ENCODE measurements at places on chromosomes 13 and 19.

GRCh38 chr19:10402441-10403038, 802 bp downstream of the CDC37 start:
- DNase-seq: no peak

DNA sequence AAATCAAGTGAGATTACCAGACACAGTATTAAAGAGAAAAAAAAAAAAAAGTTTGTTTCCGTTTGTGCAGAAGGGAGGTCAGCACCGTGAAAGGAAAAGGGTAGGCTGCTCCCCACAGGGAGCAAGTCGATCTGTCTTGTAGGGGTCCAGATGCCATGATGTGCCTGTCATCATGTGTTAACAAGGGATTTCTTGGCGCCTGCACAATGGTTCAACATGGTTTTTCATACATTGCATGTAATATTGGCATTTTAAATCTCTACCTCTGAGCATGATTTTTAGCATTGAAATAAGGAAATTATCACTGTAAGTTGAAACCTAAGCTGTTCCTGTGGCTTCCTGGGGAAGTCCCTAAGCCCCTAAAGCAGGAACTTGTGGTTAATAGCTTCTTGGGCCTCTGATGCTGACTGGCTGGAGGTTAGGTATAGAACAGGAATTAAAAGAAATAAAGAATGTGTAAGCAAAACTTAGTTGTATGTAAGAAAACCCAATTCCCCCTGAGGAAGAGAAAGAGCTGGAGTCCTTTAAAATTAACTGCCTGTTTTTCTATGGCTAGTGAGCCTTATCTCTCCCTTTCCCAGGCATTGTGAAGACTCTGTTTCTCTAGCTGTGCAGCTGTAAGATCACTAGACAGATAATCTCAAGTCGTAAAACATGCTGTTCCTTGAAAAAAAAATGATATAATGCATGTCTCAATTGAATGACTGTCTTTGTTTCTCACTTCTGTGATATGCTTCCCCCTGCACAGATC, 7.4 kb upstream of the FCGBP start:
- no peak for DNase-seq

- DNase-seq: no peak
These were observed 161.1 kb downstream of the SHISA2 start for GRCh38 chr13:25890671-25891212.

DNA sequence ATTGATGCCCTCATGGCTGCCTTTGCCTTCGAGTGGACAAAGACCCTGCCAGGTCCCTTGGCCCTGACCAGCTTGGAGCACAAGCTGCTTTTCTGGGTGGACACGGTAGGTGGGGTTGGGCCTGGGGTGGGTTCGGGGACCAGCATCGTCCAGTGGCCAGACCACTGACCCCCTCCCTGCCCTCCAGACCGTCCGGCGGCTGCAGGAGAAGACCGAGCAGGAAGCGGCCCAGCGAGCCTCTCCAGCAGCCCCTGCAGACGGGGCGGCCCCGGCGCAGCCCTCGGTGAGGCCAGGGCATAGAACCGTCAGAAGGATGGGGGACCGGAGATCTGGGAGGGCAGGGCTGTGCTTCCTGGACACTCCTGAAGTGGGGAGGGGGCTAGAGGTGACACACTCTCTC, 10.6 kb downstream of the CAMSAP3 start:
- DNase-seq: no peak

DNA sequence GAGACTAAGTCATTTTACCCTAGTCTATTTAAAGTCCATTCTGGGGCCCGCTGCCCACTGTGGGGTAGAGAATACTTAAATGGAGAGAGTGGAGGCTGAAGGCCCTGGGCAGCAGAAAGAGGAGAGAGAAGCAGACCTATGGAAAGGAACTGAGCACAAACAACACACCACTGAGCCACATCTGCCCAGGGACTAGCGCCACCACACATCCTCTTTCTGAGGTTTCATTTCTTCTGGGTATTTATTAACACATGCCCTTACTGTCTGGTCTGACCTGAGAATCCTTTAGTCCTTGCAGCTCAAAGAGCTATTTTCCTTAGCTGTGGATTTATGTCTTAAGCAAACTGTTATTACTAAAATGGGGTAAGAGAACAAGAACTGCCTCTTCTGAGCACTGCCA, 154.0 kb downstream of the NALCN start:
- no peak for DNase-seq

DNA sequence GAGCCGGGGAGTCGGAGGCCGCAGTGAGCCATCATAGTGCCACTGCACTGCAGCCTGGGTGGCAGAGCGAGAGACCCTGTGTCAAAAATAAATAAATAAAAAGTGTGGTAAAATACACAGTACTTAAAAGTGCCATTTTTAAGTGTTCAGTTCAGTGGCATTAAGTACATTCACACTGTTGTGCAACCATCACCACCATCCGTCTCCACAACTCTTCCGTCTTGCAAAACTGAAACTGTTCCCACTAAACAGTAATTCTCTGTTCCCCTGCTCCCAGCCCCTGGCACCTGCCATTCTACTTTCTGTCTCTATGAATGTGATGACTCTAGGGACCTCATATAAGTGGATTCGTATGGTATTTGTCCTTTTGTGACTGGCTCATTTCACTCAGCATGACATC, 13.3 kb downstream of the SLC25A42 start:
- DNase-seq: no peak

DNA sequence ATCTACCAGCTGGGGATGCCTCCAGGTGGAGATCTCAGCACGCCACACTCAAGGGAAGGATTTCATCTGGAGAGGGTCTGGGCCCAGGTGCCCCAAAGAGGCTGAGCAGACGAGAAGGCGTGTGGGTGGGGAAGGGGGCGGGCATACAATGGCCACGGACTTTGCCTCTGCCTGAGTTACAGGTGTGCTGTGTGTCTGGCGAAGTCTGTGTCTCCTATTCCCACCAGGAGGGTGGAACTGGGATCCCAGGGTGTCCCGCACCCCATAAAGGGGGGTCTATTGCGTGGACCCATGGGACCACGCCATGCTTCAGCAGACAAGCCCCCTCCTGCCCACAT, 3.6 kb downstream of the TLE2 start:
- no peak for DNase-seq

DNA sequence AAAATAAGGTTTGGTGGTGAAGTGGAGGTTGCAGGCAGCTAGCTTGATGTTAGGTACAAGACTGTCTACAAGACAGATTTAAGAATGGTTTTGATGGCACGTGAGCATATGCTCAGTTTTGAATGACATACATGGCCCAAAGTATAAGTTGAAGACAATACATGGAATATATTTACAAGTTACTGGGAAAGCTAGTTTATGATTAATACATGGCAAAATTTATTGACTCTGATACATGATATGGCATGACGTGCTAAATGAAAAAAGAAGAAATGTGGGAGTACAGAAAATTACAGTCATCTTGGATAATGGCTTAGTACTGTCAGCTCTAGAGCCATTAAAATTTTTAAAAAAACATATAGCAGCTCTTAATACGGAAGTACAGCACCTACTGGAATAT, 4.4 kb downstream of the KLF5 start:
- no peak for DNase-seq

DNA sequence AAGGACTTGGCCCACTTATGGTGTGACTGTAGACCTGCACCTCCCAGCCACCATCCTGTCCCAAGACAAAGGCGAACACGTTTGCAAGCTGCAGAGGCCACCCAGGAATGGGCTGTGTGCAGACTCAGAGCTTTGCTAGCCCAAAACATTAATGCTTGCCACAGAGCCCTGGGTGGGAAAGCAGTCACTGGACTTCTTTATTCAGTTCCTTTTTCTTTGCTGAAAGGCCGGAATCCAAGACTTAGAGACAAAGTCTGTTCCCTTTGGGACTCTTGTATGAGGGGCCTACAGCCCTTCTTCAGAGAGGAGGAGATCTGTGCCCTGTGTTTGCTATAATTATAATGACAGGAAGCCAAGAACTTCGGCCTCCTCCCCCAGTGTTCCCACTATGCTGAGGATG, 167.8 kb downstream of the DLEU7 start:
- no peak for DNase-seq

DNA sequence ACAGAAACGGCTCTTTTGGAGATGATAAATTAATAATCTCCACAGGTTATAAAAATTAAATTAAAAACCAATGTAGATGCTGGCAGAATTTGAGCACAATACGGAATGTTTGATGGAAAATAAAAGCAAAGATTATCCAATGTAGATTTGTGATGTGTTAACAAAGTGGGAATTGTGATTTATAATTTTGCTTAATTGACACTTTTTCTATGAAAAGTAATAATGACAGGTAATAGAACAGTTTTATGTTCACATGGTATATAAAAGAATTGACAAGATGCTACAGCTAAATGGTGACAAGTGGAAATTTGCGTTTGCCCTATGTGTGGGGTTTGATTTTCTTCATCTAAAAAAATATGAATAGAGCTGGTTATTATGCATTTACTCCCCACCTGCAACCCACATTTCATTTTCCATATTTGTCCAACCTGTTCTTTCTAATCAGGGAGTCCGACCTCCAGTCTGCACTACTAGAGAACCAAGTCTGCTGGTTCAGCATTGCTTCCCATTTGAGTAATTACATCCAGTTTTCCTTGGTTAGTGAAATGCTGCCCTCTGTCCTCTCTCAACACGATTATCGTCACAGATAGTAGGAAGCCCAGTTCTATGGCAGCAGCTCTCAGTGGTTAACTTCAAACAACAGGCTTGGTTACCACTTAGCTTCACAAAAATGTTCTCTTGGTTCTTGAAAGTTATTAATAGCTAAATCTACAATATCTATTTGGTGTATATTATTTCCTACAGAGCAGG, 61.4 kb upstream of the SLITRK1 start:
- no peak for DNase-seq

Measured in activated CD4-positive, alpha-beta T cell treated with anti-CD3 and anti-CD28 coated beads, Interleukin-2, amount 50 U/mL, for 48 hours (primary cell).